ENCODE measurements at places on chromosomes 13 and 19.

- DNase-seq: no peak
These were observed 853.0 kb downstream of the SLITRK6 start for GRCh38 chr13:84946192-84946591.

DNA sequence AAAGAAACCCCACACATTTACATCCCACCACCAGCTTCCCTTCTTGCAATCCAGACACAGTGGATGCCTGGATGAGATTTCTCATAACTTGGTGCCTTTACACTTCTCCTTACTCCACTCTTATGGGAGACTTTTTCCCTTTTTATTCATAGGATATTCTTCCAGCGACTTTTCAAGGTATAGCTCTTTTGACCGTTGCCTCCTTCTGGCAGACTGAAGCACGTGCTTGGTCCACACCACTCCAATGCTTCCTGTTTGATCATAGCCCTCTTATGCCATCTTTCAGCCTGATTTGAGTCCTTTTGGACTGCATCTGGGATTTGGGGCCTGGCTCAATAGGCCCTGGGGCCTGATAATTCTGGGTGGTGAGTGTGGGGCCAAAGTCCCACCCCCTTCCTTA is 87.7 kb downstream of the ERCC5 start:
- DNase-seq: no peak

DNA sequence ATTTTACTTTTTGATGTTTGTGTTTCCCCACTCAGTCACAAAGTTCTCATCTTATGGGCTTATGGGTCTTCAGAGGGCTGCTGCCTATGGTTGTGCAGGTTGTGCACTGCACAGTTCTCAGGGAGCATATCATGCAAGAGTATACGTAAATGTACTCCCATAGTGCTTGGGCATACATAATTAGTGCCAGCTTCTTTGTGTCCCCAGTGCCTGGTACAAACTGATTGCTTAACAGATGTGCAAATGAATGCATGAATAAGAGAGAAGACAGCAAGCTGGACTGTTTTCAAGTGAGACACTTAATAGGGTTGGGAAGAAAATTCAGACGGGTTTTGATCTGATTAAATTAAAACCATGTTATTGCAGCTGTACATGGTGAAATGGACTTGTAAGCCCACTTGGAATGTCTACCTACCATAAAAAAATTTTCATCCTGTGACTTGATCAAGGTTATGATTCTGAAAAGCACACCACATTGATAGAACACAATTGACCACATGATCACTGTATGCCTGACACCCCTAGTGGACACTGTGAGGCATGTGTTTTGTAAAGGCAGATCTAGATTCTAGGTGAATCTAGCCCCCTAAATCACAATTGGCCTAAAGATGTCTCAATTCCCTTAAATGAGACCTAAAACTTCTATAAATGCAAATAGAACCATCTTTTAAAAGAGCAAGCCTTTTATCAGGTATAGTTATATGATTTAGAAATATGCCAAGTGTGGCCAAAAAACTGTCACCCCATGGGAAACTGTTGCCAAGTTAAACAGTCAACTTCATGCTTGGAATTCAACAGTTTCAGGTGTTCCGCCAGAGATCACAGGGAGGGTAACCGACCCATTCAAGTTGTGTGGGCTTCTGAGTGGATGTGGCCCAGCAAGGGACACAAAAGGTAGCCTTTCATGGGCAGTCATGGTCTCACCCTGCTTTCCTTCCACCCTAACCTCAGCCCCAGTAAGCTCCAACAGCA is 27.9 kb downstream of the FAM124A start:
- no peak for DNase-seq

DNA sequence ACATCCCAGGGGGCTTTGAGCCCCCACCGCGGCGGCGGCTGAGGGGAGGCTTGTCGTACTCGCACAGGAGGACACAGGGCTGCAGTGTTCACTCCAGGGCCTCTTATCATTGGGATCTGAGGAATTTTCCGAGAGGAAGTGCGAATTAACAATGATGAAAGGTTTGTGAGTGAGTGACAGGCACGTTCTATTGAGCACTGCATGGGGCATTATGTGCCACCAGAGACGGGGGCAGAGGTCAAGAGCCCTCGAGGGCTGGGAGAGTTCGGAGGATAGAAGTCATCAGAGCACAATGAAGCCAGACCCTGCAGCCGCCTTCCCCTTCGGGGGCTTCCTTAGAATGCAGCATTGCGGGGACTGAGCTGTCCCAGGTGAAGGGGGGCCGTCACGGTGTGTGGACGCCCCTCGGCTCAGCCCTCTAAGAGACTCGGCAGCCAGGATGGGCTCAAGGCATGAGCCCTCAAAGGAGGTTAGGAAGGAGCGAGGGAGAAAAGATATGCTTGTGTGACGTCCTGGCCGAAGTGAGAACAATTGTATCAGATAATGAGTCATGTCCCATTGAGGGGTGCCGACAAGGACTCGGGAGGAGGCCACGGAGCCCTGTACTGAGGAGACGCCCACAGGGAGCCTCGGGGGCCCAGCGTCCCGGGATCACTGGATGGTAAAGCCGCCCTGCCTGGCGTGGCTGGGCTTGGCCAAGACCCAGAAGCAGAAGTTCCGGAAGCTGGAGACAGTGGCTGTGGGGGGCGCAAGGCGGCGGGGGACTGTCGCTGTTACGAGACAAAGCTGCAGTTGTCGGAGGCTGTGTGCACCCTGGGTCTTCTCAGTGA is 53.9 kb downstream of the MCF2L start:
- no peak for DNase-seq

- no peak for DNase-seq
These were observed 27.6 kb downstream of the DNAJC3 start for GRCh38 chr13:95704510-95704909.

DNA sequence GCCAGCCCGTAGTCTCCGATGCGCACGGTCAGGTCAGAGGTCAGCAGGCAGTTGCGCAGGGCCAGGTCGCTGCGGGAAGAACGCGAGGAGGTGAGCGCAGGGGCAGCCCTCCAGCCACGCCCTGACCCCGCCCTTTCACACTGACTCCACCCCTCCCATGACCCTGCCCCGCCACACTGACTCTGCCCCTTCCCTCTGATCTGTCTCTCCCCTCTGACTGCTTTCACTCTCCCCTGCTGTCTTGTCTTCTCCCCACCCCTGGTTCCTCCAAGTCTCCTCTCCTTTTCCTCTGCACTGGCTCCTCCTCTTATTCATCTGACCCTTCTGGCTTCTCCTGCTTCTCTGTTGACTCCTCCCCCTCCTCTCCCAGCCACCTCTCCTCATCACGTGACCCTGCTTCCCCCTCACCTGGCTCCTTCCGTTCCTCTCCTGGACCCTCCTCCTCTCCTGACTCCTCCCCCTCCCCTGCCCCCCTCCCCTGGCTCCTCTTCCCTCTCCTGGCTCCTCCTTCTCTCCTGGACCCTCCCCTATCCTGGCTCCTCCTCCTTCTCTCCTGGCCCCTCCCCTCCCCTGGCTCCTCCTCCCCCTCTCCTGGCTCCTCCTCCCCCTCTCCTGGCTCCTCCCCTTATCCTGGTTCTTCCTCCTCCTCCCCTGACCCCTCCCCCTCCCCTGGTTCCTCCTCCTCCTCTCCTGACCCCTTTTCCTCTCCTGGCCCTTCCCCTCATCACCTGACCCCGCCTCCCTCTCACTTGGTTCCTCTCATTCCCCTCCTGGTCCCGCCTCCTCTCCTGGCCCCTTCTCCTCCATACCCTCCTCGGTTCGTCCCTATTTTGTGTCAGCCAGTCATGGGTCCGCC is 9.9 kb downstream of the LMTK3 start:
- no peak for DNase-seq

DNA sequence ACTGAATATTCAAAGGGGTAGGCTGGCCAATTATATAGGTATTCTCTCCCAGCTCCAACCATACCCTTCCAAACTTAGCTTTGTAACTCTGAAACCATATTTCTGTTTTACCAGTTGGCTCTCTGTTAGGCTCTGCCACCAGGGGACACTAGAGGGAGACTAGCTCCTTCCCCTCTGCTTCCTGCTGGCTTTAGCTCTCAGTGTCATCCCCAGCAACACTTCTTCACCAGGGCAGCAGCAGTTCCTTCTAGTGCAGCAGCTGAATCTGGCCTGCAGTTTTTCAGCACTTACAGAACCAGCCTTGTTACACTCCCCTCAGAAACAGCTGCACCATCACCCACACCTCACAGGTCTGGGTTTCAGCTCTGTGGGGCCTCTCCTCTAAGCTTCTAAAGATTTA is 51.0 kb upstream of the DOCK9 start:
- DNase-seq: no peak

- no peak for DNase-seq
These were observed 969 bp upstream of the POMP start for GRCh38 chr13:28657784-28658538.

- DNase-seq: peak; percentile 37
These were observed 66.8 kb upstream of the RAP2A start for GRCh38 chr13:97367016-97367822.

DNA sequence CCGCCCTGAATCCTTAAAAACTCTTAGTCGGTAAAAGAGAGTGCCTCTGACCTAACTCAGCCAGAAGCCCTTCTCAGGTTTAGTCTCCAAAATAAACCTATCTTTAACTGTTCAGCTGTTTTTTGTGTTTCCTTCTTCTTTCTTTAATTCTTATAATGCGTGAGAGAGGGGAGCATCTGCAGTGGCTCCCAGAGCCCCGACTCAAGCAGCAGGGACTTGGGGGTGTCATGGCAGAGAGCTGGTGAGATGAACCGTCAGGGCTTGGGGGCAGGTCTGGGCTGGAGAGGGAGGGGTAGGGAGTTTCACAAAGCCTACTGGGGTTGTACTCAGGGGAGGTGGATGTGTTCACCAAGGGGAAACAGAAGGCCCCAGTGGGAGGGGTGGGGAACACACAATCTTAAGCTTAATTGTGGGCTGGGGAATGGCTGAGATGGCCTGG is 16.8 kb upstream of the SIGLEC6 start:
- no peak for DNase-seq

- DNase-seq: peak; percentile 35
These were observed 3.3 kb upstream of the ATP1A3 start for GRCh38 chr19:41997121-41997850.

GRCh38 chr13:27978301-27978968 is 9.3 kb upstream of the CDX2 start:
- no peak for DNase-seq

- DNase-seq: no peak
These were observed 5.8 kb upstream of the RFXAP start for GRCh38 chr13:36813225-36813624.

GRCh38 chr19:56099638-56100539 is 21.2 kb downstream of the ZNF787 start:
- no peak for DNase-seq

DNA sequence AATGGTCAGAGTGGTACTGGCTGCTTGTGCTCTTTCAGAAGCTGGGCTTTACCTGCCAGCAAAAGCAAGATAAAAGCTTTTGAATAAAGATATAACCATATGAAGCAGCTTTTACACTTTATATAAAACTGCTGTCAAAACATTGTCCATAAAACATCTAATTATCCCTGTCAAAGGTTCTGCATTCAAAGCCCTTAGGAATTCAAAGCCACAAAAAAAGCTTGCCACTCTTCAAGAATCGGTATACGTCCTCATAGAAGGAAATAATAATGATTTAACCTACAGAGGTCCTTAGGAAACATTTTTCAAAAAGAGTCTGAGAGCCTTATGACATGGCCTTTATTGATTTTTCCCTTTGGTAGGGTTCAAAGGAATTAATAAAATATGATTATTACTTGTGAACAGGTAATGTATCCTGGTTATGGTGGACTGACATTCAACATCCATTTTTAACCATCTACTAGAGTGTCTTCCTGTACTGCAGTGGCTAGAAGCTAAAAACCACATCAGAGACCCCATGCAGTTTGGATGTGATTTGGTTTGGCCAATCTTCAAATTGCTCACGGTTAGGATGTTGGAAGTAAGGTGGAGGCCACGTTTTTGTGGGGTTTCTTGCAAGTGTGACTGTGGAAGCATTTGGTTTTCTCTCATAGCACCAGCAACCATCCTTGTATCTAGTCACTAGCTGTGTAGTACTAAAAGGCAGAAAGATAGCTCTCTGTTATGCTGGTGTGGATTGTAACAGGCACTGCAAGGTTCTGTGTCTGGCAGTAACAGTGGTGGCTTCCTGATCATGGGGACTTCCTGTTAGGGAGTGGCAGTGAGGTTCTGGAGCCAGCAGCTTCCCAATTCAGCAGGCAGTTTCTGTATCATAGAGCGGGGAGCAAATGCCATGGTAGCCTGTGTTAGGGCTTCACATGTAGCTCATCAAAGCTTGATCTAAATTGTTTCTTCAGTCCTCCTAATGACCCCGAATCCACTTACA is 441.5 kb downstream of the DIAPH3 start:
- no peak for DNase-seq

DNA sequence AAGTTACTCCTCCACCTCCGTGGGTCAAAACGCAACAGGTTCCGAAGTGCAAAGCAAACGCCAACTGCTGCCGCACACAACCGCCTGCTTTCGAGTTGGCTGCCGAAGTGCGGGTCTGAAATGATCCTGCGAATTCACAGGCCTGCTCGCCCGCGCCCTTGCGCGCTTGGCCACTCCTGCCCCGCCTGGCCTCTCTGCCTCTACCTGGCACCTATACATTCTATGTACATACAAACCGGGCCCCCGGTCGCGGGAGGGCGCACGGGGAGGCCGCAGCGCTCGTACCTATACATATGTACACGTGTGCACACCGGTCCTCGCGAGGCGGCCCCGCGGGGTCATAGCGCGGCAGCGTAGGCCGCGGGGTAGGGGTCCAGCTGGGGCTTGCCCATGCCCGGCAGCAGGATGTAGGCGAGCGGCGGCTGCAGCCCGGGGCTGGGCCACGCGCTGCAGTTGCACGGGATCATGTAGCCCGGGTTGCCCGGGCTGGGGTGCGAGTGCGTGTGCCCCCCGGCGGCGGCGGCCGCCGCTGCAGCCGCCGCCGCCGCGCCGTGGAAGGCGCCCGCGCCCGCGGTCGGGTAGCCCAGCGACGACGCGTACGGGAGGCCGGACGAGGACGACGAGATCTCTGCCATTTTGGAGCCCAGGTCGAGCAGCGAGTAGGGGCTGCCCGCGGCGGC is 1.3 kb downstream of the SOX21 start:
- no peak for DNase-seq

GRCh38 chr19:49017041-49017665 is at the start of gene LHB:
TSS of gene LHB (minus strand) at chr19:49017091. CDS start at chr19:49017081, 10 bp downstream.
- DNase-seq: no peak

DNA sequence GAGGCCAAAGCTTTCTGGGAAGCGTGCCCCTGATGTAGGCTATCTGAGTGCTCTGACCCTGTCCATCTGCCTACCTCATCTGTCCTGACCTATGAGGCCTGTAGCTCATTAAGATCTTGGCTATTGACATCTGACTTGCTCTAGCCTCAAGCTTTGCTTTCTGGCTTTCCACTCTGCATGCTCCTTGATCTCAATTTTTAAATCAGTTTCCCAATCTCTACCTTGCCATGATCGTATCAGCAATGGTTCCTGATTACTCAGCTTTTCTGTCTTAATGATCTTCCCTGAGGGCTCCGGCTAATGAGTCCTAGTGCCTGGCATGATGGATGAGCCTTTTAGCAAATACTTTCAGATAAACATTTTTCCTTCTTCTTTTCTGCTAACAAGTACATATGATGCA is 262.0 kb downstream of the NDFIP2 start:
- no peak for DNase-seq

DNA sequence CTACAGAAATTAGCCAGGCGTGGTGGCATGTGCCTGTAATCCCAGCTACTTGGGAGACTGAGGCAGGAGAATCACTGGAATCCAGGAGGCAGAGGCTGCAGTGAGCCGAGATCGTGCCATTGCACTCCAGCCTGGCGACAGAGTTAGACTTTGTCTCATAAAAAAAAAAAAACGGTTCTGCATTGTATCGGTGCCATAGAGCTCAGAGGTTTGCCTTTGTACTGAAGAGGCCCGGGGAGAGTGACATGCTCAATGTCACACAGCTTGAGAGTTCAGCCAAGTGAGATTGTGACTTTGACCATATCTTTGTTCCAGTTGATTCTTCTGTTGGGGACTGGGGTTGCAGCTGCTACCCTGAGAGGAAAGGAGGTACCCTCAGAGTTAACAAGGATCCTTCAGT is 4.3 kb downstream of the HAUS8 start:
- DNase-seq: no peak
